Caki2 (cell line): ENCODE measurements at places on chromosomes 4 and X.

DNA sequence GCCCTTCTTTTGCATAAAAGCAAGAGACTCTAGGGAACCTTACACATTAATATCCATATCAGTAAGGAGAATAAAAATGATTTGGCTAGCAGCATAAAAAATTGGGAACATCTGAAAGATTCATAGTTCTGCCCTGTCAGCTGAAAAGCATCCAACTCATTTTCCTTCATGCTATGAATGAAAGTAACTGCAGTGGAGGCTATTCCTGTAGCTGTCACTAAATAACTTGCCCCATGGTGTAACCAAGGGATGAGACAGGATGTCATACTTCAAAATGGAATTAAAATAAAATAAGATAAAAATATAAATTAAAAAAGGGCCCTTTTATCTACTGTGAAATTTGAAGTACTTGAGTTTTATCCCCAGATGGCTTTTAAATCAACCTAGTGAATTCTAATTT is 878.8 kb downstream of the C4orf33 start:
- DNase-seq: no peak

GRCh38 chr4:130368668-130369067 is 1272.7 kb downstream of the C4orf33 start:
- no peak for DNase-seq

- DNase-seq: no peak
Measured at GRCh38 chrX:30620125-30620524, 33.1 kb upstream of the GK start.

GRCh38 chrX:41137589-41137988 is 52.3 kb downstream of the USP9X start:
- DNase-seq: no peak

DNA sequence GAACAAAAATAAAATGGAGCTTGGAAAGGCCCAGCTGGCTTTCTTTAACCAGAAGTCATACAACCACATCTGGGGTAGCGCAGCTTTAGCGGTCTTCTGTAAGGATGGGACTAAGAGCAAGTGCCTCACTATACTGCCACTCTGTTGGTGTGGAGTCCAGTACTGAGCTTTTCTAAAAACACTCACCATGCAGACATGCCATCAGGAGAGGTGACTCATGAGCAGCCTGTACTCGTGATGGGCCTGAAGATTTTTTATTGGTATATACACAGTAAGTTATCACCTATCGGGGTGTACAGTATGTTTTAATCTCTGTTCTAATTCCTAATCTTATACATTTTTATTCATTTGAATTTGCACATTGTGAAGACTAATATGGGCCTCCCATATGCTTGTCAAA is 9.6 kb downstream of the PPP3CA start:
- DNase-seq: peak; percentile 25

DNA sequence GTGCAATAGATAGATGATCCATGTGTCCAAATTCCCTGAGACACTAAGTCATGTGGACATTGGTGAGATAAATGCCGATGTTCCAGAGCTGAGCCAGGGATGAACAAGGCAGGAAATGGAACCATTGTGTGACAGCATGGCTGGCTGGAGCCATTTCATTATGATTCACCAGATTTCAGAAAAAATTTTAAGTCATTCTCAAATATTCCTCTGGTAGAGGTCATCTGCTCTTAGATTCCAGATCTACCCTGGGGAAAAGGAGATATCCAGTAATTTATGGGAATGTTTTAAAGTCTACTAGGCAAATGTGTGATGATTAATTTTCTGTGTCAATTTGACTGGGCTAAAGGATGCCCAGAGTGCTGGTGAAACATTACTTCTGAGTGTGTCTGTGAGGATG is 287.3 kb downstream of the STK32B start:
- no peak for DNase-seq

DNA sequence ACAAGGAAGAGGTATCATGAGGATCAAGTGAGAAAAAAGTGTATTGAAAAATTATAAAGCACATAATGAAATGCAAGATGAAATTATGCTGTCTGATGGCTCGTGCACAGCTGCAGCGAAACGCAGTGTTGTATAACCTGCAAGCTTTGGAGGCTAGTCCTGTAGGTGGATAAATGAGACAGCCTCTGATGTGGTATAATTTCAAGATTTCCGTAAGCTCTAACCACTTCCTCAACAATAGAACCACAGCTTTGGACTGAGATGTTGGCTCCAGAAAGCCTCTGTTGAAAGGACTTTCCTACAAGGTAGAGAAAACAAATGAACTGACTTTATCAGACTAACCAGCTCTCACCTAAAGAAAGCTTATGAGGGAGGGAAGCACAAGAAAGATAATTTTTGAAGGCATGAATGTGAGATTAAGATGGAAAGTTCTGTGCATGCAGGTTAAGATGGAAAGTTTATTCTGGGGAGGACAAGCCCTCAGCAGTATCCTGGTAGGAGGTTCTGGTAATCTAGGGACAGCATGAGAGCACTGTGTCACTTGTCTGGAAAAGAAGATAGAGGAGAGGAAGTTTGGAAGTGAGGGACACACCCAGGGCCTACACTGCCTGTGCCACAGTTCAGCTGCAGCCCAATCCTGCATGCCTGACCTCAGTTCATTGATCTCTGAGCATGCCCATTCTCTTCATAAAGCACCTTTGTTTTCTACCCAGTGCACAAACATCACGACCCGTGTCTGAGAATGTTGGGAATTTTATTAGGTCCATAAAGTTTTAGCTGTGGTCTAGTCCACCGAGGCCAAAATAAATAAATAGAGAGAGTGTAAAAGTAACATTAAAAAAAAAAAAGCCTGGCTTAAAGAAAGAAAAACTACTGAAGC is 161.5 kb upstream of the SFRP2 start:
- DNase-seq: peak; percentile 92

DNA sequence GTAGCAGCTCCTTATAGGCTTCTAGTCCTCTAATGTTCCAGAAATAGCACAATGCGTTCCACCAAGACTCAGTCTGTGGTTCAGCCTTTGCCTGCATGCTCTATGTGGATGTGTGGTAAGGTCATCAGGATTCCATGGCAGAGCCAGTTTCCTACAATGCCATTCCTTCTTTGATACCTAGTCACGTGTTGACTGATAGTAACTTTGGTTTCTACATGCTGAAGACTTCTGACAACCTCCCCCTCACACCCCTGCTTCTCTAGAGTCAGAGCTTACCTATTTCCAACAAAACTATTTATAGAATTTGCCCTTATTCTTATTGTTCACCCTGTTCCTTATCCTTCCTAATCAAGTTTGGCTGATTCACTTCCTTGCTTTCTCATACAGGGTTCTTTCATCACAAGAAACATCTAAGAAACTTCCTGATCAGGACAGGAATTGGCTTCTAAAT is 81.1 kb downstream of the CT47B1 start:
- DNase-seq: no peak

GRCh38 chr4:141999446-142000143 is 363.2 kb downstream of the IL15 start:
- DNase-seq: no peak

GRCh38 chrX:9913146-9913433 is 54.1 kb upstream of the CLDN34 start:
- DNase-seq: no peak

GRCh38 chr4:141890279-141890678 is 253.9 kb downstream of the IL15 start:
- DNase-seq: no peak

DNA sequence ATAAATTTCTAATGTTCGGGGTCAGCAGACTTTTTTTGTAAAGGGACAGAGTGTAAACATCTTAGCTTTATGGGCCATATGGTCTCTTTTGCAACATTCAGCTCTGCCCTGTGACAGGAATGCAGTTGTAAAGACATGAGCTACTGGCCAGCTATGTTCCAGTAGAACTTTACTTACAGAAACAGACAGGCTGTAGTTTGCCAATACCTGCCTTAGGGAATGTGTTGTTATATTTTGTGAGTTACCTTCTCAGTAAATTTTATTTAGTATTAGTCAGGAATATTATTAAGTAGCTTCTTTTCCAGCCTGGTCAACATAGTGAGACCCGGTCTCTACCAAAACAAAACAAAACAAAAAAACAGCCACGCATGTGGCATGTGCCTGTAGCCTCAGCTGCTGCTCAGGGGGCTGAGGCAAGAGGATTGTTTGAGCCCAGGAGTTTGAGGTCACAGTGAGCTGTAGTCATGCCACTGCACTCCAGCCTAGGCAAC is 48.7 kb downstream of the HTT start:
- DNase-seq: no peak

- DNase-seq: peak; percentile 32
Measured at GRCh38 chr4:92303621-92304027, at the start of gene GRID2. Gene GRID2 (plus strand): TSS chr4:92303966.

DNA sequence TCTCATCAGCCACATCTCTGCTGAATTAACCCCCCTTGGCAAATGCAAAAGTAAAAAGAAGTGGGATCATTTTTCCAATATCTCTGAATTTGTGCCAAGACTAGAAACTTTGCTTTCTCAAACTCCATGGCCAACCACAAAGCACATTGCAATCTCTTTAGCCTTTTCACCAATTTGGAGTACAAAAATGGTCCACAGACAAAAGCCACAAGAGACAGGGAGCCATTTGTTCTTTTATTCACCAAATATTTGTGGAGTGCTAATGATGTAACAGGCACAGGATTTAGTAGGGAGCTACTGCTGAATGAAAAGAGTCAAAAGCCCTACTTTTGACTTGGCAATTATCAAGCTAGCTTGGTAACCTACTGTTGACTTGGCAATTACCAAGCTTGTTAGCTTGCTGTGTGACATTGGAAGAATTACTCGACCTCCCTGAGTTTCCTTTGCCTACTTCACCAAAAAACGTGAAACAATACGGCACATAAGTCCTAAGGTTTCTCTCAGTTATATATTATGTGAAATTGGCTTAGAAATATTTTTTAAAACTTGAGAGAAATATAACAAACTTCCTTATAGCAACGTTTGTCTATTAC is 97.1 kb upstream of the KLF3 start:
- DNase-seq: no peak

DNA sequence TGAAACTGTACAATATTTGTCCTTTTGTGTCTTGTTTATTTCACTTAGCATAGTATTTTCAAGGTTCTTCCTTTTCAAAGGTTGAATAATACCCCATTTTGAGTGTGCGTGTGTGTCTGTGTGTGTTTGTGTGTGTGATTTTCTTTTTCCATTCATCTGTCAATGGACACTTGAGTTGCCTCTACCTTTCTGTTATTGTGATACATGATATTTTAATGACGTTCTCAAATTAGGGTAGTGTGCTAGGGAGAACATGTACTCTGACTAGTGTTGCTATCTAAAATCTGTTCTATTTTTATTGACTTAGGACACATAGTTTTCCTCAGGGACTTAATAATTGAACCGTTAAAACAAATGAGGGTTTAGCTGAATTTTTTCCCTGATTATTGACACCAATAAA is 9.9 kb downstream of the MMRN1 start:
- no peak for DNase-seq

- no peak for DNase-seq
Measured at GRCh38 chrX:54785901-54786300, 12.2 kb downstream of the ITIH6 start.

GRCh38 chr4:150970685-150971151 is 44.4 kb downstream of the LRBA start:
- DNase-seq: no peak

DNA sequence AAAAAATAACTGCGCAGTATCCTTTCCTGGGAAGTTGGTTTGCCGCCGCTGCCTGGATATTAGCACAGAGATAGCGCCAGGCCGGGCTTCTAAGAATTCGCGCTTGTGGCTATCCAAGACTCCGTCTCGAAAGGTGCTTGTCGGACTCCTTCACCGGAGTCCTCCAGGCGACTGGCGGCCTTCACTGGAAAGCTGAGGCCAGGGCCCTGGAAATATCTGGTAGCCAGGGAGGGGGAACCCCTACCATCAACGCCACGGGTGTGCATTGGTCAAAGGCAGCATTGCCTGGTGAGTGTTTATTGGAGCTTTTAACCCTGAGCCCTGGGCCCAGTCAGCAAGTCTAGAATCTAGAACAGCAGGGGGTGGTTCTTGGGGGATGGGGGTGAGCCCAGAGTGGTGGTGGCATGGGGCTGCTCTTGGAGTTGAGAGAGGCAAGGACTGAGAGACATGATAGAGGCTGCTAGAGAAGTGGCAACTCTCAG is 577 bp upstream of the PIM2 start:
- DNase-seq: no peak

GRCh38 chr4:105551965-105552746 is at the start of gene ARHGEF38:
Gene ARHGEF38 (plus strand): TSS chr4:105552620. CDS start chr4:105552766, 146 bp downstream.
- DNase-seq: peak; percentile 49

DNA sequence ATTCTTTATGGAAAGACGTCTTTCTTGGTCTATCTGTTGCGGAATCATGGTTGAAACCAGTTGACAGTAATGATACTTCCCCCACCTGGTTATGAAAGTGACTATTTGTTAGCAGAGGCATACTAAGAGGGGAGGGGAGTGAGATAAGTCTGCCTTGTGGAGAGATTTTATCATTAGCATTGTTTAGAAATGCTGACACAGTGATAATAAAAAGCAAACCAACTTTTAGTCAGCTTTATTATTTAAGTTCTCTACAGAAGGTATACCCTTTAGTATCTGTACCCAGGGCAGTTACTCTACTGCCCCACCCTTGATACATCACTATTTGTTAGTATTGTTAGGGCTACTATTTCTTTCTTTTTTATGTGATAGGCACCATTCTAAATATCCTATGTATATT is 26.9 kb upstream of the IL1RAPL2 start:
- DNase-seq: no peak

DNA sequence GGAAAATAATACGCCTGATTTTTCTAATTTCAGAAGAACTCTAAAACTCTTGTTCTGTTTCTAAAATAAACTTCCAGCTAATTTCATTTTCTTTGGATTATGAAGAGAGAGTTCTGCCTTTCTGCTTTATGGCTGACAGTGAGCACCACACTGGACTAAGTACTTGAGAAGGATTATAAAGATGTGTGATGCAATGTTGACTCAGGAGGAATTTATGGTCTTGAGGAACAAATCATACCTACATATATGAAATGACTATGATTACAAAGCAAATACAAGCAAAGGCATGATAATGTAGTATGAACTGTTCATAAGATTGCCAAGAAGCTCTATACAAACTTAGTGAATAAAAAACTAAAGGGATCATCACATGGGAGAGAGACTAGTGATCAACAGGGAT is 13.0 kb upstream of the SLC25A5 start:
- no peak for DNase-seq

DNA sequence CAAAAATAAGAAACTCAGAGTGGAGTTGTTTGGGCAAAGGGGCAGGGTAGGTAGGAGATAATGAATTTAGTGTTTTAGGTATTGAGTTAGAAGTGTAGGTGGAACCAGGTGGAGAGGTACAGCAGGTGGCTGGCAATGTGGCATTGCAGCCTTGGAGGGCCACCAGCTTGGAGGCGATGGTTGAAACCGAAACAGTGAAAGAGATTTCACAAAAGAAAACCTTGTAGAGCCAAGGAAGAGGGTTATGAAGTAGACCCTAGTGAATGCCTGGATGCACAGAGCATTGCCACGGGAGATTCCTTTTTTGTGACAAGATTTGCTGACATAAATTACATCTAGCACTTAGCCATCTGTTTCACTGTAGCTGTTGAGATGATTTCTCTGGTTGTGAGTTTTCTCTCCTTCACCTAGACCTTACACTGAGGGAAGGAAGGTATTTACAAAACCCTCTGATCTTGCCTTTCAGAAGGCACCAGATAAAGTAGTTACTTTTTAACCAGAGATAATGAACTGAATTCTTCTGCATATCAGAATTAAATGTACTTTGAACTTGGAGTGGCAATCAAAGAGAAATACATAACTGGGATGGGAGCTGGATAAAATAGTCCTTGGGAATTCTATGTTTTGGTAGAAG is 104.1 kb upstream of the CASK start:
- no peak for DNase-seq

GRCh38 chr4:129622566-129622965 is 526.6 kb downstream of the C4orf33 start:
- DNase-seq: no peak
